ENCODE measurements at places on chromosomes 2 and 18.

DNA sequence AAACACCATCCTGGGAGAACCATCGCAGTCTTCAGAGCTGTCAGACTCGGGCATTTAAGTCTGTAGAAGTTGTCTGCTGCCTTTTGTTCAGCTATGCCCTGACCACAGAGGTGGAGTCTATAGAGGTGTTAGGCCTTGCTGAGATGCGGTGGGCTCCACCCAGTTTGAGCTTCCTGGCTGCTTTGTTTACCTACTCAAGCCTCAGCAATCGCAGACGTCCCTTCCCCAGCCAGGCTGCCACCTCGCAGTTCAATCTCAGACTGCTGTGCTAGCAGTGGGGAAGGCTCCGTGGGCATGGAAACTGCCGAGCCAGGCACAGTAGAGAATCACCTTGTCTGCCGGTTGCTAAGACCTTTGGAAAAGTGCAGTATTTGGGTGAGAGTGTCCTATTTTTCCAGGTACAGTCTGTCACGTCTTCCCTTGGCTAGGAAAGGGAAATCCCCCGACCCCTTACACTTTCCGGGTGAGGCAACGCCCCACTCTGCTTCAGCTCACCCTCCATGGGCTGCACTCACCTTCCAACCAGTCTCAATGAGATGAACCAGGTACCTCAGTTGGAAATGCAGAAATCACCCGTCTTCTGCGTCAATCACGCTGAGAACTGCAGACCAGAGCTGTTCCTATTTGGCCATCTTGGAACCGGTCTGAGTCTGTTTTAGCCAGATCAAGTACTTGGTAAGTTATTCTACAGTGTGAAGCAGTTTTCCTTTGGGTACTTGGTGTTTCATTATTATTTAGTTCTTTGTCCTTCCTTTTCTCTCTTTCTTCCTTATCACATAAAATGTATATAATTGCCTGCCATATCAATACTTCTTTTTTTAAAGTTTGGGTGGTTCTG, 71.5 kb downstream of the CDC42EP3 start:
- no peak for DNase-seq

- no peak for DNase-seq
Measured at GRCh38 chr18:70463085-70463484, 174.2 kb downstream of the SOCS6 start.

DNA sequence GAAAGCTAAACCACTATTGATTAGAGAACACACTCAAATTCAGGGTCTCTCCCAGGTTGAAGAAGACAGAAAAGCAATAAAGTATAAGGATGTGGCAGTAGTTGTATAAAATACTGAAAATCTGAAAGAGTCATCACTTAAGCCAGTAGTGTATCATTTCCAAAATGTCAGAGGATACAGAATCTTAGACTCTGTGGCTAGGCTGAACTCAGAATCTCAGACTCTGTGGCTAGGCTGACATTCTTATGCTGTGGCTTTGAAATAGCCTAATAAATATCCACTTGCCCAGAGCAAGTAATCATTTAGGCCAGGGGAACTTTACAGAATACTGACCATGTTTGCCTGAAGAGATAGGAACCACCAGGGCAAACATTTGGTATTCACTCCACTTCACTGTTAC, 13.1 kb downstream of the MCFD2 start:
- no peak for DNase-seq

- DNase-seq: peak; percentile 77
Measured at GRCh38 chr2:19362094-19362754, 3.8 kb upstream of the OSR1 start.
